Uterine smooth muscle cell (primary cell): ENCODE measurements at places on chromosomes 3 and 15. TPM values are rescaled to one million over a fixed set of nuclear protein-coding genes. Genes with fewer than 3 reads are reported as not detected.

Gene PPP1R14D
- not detected in 2 replicates for total RNA-seq

Gene CYP1A1
- 0.12 TPM in 1 of 2 replicates, not detected in the other for total RNA-seq

Gene SLC22A13
- total RNA-seq: 0.22 and 0.25 TPM in 2 replicates

Gene DZIP3
- 14.5 and 16.6 TPM in 2 replicates for total RNA-seq

Gene GREM1
- 94.3 and 684 TPM in 2 replicates for total RNA-seq

Gene FRMD5
- 11.1 and 12.4 TPM in 2 replicates for total RNA-seq

Gene APOD
- total RNA-seq: 0.11 and 0.37 TPM in 2 replicates

Gene CLDN11
- 264 and 356 TPM in 2 replicates for total RNA-seq

Gene CLDN16
- total RNA-seq: 0.12 TPM in 1 of 2 replicates, not detected in the other

Gene ANKRD34C
- not detected in 2 replicates for total RNA-seq

Gene CAMK1
- total RNA-seq: 66.6 and 86.2 TPM in 2 replicates

Gene ST3GAL6
- total RNA-seq: 4.1 and 12.9 TPM in 2 replicates

Gene MUC20
- 0.12 and 0.22 TPM in 2 replicates for total RNA-seq

Gene DPPA2
- not detected in 2 replicates for total RNA-seq

Gene ZNF660
- 0.55 and 1.7 TPM in 2 replicates for total RNA-seq

Gene BBX
- 64.4 and 77.5 TPM in 2 replicates for total RNA-seq

Gene ATP13A5
- not detected in 2 replicates for total RNA-seq

Gene AADACL2
- not detected in 2 replicates for total RNA-seq

Gene ACOX2
- 7.7 and 10.2 TPM in 2 replicates for total RNA-seq

Gene BFSP2
- not detected in 2 replicates for total RNA-seq

Gene STAC
- total RNA-seq: 7.7 and 10.2 TPM in 2 replicates

Gene CD200R1
- total RNA-seq: not detected in 2 replicates

Gene SPESP1
- total RNA-seq: 1.2 and 3.2 TPM in 2 replicates

Gene UBP1
- 60.6 and 61.0 TPM in 2 replicates for total RNA-seq

Gene IQCF5
- not detected in 2 replicates for total RNA-seq

Gene SUSD5
- total RNA-seq: 2.3 and 4.1 TPM in 2 replicates

Gene ZBED2
- under 0.01 TPM in 1 of 2 replicates, not detected in the other for total RNA-seq

Gene TADA3
- 71.8 and 81.4 TPM in 2 replicates for total RNA-seq

Gene PRRT3
- 1.3 and 2.1 TPM in 2 replicates for total RNA-seq

Gene HDGFL3
- total RNA-seq: 71.6 and 99.3 TPM in 2 replicates

Gene ERICH6
- 0.22 TPM in 1 of 2 replicates, not detected in the other for total RNA-seq

Gene ISLR2
- total RNA-seq: under 0.01 and 0.25 TPM in 2 replicates

Gene TGM5
- total RNA-seq: not detected in 2 replicates

Gene MEX3B
- total RNA-seq: 2.2 and 6.4 TPM in 2 replicates

Gene GTF2A2
- 14.7 and 22.4 TPM in 2 replicates for total RNA-seq

Gene KCNH8
- total RNA-seq: under 0.01 TPM in 2 replicates

Gene PTX3
- 186 and 777 TPM in 2 replicates for total RNA-seq

Gene C3orf70
- 0.75 and 1.4 TPM in 2 replicates for total RNA-seq

Gene GRM7
- total RNA-seq: under 0.01 and 0.22 TPM in 2 replicates

Gene ANP32A
- total RNA-seq: 45.7 and 66.7 TPM in 2 replicates

Gene TNFAIP8L3
- total RNA-seq: 8.6 and 13.0 TPM in 2 replicates

Gene LRRC28
- total RNA-seq: 13.4 and 21.7 TPM in 2 replicates

Gene EID1
- 425 and 445 TPM in 2 replicates for total RNA-seq

Gene GUCA1C
- not detected in 2 replicates for total RNA-seq

Gene CHDH
- 0.44 and 0.62 TPM in 2 replicates for total RNA-seq

Gene STRIT1
- total RNA-seq: not detected in 2 replicates

Gene PARP15
- under 0.01 and 0.11 TPM in 2 replicates for total RNA-seq
